Hematopoietic multipotent progenitor cell treated with erythropoietin and hydrocortisone succinate and interleukin-3 and kit ligand, for 17 days (in vitro differentiated cells): ENCODE measurements at places on chromosomes 5 and 9.

GRCh38 chr9:35517131-35517530 is 27.2 kb downstream of the RUSC2 start:
- DNase-seq, result no peak

GRCh38 chr5:126808521-126808988 is 31.6 kb downstream of the LMNB1 start:
- peak; percentile 64 for DNase-seq

DNA sequence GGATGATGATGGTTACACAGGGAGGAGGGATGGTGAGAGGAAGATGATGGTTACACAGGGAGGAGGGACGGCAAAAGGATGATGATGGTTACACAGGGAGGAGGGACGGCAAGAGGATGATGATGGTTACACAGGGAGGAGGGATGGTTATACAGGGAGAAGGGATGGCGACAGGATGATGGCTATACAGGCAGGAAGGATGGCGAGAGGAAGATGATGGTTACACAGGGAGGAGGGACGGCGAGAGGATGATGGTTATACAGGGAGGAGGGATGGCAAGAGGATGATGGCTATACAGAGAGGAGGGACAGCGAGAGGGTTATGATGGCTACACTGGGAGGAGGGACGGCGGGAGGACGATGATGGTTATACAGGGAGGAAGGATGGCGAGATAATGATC is 64.1 kb upstream of the FCN1 start:
- DNase-seq, result no peak

DNA sequence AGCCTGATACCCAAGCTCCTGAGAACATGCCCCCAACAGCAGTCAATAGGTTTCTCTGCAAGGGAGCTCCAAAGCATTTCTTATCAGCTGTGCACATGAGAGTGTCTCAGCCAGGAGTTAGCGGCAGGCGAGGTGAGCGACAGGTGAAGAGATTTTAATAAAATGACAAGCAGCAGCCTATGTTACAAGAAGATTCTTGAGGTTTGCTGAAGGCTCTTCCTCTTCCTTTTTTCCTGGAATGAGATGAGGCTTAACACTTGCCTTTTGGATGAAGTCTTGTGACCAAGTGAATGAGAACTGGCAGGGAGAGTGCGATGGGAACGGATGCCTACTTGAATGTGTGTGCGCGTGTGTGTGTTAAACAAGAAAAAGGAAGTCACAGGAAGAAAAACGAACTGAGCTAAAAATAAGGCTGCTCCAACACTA is 76.1 kb downstream of the SHB start:
- no peak for DNase-seq

DNA sequence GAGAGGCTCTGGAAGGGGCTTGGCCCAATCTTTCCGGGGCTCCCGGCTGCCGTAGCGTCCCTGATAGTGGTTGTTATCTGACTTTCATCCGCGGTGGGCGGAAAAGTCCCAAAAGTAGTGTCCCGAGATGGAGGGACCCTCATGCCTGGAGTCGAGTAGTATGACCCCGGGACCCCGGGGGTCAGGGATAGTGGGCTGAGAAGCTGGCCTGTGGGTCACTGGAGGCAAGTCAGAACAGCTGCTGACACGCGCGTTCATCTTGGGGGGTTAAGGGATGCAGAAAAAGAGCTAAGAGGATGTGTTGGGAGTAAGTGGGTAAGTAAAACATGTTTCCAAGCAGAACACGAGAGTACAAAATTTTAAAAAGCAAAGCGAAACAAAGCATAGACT is 123.4 kb downstream of the TMEM161B start:
- no peak for DNase-seq

DNA sequence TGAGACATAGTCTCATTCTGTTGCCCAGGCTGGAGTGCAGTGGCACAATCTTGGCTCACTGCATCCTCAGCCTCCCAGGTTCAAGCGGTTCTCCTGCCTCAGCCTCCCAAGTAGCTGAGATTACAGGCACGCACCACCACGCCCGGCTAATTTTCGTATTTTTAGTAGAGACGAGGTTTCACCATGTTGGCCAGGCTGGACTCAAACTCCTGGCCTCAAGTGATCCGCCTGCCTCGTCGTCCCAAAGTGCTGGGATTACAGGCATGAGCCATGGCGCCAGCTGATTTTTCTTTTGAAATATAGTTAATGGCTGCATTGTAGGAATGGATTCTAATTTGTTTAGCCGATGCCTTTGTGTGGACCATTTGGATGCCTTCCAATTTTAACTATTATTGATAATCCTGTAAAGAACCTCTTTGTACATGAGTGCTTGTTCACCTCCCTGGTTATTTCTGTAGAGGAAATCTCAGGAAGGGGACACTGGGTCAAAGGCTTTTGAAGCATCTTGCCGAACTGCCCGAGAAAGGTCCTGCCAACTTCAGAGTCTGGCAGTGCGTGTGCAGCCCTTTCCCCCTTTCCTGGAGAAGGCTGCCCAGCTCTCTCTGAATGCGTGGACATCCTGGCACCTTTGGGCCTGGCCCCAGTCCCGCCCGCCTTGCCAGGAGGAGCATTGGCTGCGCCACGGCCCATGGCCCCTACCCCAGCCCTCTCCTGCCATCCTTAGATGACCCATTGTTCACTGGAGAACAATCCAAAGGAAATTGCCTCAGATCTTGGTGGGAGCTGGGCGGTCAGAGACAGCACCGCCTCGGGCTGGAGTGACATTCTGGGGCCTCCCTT is 8.9 kb upstream of the NUP214 start:
- no peak for DNase-seq

- no peak for DNase-seq
Measured at GRCh38 chr9:68500457-68501381, 40.0 kb downstream of the TMEM252 start.

- no peak for DNase-seq
Measured at GRCh38 chr5:77192441-77193050, 17.9 kb upstream of the PDE8B start.

GRCh38 chr5:134507452-134507851 is 18.0 kb upstream of the JADE2 start:
- no peak for DNase-seq
